ENCODE measurements at places on chromosomes 5 and 9.

- no peaks in the 10 kb centered on the region for H3K36me3 ChIP-seq
- H3K27ac ChIP-seq = no peak overlapping the region
- no peaks in the 10 kb centered on the region for H3K27me3 ChIP-seq
- H3K4me3 ChIP-seq = no peak overlapping the region
- no peak for DNase-seq
Measured at GRCh38 chr5:32027717-32028458, 146.2 kb downstream of the GOLPH3 start.

DNA sequence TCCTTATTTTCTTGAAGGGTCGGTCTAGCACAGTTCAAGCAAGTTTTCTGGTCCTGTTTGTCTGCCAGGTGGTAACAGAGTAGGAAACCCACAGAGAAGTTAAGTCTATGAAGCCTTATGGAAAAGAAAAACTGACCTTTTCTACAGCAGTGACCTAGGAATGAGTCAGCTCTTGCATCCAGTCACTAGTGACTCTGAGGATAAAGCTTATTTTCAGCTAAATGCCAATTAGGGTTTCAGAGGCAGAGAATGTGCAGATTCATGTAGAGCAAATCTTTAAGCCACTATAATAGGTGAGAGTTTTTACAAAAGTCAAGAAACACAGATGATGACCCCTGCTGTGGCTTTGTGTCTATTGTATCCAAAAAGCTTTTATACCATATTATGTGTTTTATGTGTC, 100.7 kb downstream of the CWC27 start:
- H3K27me3 ChIP-seq = no peaks in the 10 kb centered on the region
- no peak overlapping the region for H3K4me3 ChIP-seq
- H3K27ac ChIP-seq = no peak overlapping the region
- no peak for DNase-seq
- no peaks in the 10 kb centered on the region for H3K36me3 ChIP-seq

DNA sequence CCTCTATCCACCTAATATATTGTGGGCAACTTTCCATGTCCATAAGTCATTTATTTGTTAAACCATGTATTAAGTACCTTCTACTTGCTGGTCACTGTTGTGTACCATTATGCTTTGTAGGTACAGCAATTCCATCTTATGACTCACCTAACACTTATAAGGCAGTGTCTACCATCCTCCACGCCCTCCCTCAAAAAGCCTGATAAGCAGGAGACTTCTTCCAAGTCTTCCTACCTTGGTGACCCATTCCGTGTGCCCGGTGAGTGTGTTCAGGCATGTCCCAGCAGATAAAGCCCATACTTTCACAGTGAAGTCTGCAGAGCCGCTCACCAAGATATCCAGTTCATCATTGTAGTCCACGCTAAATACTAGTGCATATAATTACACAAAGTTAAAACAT, 17.4 kb downstream of the FBXW2 start:
- DNase-seq = no peak
- no peaks in the 10 kb centered on the region for H3K4me1 ChIP-seq
- no peak overlapping the region for H3K4me3 ChIP-seq
- H3K27me3 ChIP-seq = no peaks in the 10 kb centered on the region
- no peak overlapping the region for H3K27ac ChIP-seq

DNA sequence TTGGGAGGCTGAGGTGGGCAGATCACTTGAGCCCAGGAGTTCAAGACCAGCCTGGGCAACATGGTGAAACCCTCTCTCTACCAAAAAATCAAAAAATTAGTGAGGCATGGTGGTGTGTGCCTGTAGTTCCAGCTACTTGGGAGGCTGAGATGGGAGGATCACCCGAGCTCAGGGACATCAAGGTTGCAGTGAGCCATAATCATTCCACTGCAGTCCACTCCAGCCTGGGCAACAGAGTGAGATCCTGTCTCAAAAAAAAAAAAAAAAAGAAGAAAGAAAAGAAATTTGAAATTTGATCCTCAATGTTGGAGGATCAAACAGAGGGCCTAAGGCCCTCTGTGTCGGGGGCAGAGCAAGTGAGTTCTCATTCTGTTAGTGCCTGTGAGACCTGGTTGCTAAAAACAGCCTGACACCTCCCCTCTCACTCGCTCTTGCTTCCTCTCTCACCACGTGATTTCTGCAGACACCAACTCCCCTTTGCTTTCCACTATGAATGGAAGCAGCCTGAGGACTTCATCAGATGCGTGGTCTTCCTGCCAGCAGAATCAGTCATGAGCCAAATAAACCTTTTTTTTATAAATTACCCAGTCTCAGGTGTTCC, 8.4 kb upstream of the GOLPH3 start:
- DNase-seq = no peak
- H3K4me1 ChIP-seq = no peaks in the 10 kb centered on the region
- no peaks in the 10 kb centered on the region for H3K36me3 ChIP-seq
- H3K27ac ChIP-seq = no peak overlapping the region
- H3K27me3 ChIP-seq = no peaks in the 10 kb centered on the region

- DNase-seq = no peak
- H3K36me3 ChIP-seq = no peaks in the 10 kb centered on the region
- H3K27ac ChIP-seq = no peak overlapping the region
- H3K4me3 ChIP-seq = no peak overlapping the region
- H3K4me1 ChIP-seq = no peaks in the 10 kb centered on the region
- H3K27me3 ChIP-seq = no peaks in the 10 kb centered on the region
Measured at GRCh38 chr5:9284781-9285307, 261.0 kb downstream of the SEMA5A start.

DNA sequence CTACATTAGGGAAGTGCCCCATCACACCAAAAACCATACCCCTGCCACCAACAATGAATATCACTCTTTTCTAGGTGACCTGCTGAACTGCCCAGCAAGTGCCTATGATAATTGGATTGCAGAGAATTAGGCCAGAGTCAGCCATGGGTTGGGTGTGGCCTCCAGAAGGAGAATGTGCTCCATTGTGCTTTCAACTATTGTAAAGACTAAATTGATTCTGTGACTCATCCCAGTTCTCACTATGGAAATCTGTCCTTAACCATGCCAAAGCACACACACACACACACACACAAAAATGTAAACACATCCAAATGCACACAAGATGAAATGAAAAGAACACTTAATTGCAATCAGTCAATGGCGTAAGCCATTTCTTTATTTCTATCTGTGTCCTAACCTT, 25.7 kb downstream of the DRD1 start:
- H3K27me3 ChIP-seq = no peaks in the 10 kb centered on the region
- H3K36me3 ChIP-seq = no peaks in the 10 kb centered on the region
- no peaks in the 10 kb centered on the region for H3K4me1 ChIP-seq
- H3K27ac ChIP-seq = no peak overlapping the region
- H3K4me3 ChIP-seq = no peak overlapping the region

GRCh38 chr5:158174918-158175851, 316.2 kb upstream of the CLINT1 start:
- H3K4me1 ChIP-seq = peaks cover 6% of the 10 kb centered on the region
- H3K4me3 ChIP-seq = no peak overlapping the region
- H3K27ac ChIP-seq = no peak overlapping the region
- H3K36me3 ChIP-seq = no peaks in the 10 kb centered on the region
- peak; percentile 73 for DNase-seq

DNA sequence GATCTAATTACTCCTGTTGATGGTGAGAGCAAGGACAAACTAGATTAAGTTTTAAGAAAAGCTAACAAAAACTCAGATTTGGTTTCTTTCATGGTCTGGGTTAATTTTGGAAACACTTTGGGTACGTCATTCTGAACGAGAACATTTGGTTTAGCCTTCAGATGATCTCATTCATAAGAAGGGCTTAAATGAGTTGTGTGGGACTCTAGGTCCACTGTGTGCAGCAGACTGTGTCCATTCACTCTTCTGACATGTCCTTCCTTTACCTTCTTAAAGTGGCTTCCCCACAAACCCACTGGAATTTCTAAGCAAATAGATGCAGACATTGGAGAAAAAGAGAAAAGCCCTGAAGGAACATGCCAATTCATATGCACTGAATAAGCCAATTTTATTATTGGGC, 96.8 kb downstream of the FBXO4 start:
- DNase-seq = no peak
- H3K4me3 ChIP-seq = no peak overlapping the region
- no peak overlapping the region for H3K27ac ChIP-seq
- no peaks in the 10 kb centered on the region for H3K4me1 ChIP-seq
- no peaks in the 10 kb centered on the region for H3K27me3 ChIP-seq
- H3K36me3 ChIP-seq = no peaks in the 10 kb centered on the region

DNA sequence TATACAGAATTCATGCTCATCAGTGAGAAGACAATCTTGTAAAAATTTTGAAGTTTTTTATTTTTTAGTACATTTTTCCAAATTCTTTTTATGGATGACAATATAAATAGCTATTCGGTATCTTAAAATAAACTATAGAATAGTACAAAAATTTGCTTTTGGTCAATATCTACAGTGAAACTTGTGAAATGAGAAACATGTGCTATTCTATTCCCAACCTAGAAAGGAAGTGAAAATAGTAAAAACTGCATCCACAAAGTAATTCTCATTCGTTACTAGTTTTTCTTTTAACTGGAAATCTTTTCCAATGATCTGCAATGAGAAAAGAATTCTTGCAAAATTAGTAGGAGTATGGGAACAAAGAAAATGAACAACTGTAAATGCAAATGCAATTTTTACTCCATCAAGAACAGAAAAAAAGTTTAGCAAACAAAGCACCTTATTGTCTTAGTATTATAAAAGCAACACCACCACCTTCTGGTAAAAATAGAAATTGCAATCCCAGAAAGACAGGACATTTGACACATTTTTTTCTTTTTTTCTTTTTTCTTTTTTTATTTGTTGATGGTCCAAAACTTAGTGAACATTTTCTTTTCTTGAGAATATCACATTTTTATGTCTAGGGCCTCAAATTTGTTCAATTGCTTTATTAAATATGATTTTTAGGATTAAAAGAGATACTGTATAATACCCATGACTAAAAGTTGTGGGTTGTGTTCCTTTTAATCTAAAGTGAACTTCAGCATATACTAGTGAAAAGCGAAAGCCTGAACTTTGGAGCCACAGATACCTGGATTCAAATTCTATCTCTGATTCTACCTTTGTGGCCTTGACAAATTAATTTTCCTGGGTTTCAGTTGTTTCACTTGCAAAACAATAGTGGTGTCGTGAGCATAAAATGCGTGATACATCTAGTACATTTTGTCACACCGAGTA, 72.3 kb downstream of the SLCO4C1 start:
- no peak overlapping the region for H3K4me3 ChIP-seq
- no peak overlapping the region for H3K27ac ChIP-seq
- no peak for DNase-seq
- no peaks in the 10 kb centered on the region for H3K27me3 ChIP-seq
- H3K36me3 ChIP-seq = no peaks in the 10 kb centered on the region
